ENCODE measurements at places on chromosomes 4 and X.

- DNase-seq = no peak
Measured at GRCh38 chrX:84737471-84737871, 235.2 kb upstream of the HDX start.

- DNase-seq = no peak
Measured at GRCh38 chr4:19187691-19188090, 1064.0 kb upstream of the SLIT2 start.

- no peak for DNase-seq
Measured at GRCh38 chr4:4350909-4351308, 36.0 kb upstream of the NSG1 start.

DNA sequence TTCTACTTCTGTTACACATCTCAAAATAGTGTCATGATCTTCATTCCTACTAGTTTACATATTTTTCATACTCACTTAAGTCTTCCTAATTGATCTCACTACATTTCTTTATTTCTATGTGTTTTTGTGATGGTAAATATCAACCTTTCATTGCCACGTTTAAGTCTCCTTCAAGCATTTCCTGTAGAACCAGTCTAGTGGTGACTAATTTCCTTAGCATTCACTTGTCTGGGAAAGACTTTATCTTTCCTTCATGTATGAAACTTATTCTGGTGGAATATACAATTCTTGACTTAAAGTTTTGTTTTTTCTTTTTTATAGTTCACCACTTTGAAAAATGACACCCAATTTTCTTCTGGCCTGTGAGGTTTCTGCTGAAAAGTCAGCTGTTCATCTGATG, 181.4 kb upstream of the NEIL3 start:
- no peak for DNase-seq

DNA sequence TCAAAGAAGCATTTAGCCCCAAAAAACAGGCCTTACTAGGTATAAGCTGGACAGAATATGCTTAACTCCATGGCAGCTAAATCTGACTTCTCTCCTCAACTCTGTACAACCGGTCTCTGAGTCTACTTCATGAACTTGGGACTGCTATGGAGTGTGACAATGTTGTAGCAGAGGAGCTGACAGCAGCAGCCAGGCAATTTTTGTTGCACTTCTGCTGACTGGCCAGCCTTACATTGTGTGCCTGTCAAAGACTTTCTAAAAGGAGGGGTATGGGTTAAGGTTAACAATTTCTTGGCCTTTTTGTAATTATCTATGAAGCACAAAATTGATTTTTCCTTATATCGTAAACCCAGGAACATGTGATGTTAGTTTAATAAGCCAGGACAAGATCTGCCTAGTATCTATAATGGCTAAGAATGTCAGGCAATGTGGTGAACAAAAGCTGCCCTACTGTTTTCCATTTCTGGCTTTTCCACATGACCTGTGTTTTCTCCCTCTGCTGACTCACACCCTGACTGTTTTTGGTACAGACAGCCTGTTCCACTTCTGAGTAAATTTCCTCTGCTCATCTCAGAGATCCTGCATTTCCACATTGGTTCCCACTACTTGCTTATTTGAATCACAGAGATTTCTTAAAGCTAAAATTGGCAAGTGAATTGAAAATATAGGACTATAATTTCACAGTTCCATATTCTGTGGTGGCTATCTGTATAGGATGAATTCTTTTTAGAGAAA, 9.3 kb downstream of the NOX1 start:
- no peak for DNase-seq

DNA sequence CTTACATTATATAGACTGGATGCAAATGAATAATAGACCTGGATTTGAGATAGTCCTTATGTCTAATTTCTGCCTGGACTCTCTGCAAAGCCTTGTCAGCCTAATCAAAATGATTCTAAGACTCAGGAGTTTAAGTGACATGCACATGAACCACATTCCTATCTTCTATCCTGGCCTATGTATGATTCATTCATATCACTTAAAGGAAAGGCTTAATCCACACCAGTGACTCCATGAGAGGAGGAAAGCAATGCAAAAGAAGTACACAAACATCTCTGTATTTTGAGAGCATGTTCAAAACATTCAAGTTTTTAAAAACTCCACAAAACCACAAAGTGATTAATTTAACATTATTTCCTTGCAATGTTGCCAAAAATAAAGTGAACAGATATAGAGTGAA, 14.6 kb downstream of the AMOT start:
- no peak for DNase-seq

- peak; percentile 15 for DNase-seq
Measured at GRCh38 chr4:140861359-140862176, 105.4 kb upstream of the TBC1D9 start.

DNA sequence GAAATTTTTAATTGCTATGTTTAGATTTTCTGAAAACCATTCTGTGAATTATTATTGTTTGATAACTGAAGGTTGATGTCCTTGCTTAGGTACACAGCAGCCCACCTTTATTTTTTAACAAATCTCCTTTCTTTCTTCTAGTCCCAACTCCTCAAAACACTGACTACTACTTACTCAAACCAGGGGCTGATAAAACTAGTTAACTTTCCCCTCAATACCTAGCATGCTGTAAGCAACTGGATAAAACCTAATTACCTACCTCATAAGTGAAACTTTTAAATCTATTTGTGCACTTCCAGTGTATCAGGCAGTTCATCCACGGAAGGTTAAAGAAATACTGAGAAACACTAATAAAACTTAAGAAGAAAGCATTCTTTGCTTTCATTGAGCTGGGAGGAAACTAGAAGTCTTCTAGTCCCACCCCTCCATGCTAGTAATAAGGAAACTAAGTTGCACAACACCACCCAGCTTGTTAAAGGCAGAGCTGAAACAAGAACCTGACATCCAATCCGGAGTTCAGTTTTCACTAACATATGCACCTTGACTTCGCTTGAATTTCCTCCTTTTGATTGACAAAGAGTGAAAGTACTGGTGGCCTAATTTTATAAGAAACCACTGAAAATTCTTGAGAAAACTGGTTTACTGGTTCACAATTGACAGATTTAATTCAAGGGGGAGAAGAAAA, 180.2 kb upstream of the TET2 start:
- peak; percentile 24 for DNase-seq
